GM12878 (cell line): ENCODE measurements at places on chromosomes 16 and 17. TPM values are rescaled to one million over a fixed set of nuclear protein-coding genes. Genes with fewer than 3 reads are reported as not detected.
A peak's percentile ranks its signal among the peaks of the same experiment; 100 is the strongest.

DNA sequence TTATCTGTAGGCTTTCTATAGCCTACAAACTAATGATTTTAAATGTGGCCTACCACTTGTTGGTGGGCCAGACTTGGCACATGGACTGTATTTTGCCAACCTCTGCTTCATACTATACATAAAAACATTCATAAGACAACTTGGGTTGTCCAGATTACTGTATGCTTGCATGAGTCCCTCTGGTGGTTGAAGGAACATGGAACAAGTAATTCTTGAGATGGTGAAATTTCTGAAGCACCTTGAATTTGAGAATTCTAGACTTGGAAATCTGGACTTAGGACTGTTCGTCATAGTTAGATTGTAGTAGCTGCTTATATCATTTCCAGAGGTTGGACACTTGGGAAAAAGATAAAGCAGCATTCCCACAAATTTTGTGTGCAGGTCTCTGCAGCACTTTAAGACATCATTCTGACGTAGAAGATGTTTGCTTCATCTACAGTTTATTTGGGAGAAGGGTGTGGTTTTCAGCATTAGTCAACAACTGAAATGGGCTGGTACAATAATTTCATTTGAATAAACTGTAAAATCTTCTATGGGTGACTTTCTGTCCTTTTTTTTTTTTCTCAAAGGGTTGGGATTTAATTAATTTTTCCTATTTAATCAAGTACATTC, 31.2 kb downstream of the NFATC3 start:
- H3K36me3 ChIP-seq = no peaks in the 10 kb centered on the region
- H3K4me3 ChIP-seq = no peak overlapping the region
- H3K27me3 ChIP-seq = no peaks in the 10 kb centered on the region
- no peak overlapping the region for H3K27ac ChIP-seq
- H3K4me1 ChIP-seq = peaks cover 19% of the 10 kb centered on the region

DNA sequence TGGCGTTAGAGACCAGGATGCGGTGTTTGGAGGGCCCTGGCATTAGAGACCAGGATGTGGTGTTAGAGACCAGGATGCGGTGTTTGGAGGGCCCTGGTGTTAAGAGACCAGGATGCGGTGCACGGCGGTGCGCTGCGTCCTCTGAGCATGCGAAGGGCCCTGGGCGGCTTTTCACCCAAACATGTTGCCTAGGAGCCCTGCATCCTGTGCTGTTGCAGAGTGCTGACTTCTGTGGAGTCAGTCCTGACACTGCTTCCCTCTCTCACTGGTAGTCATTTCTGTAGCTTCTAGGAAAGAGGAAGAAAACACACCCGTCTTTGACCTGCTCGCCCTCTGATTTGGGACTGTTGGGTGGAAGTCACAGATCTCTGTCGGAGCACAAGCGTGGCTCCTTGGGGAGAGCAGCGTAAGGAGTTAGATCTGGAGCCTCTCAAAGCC, 141.2 kb downstream of the LAT start:
- DNase-seq = no peak
- H3K27me3 ChIP-seq = no peaks in the 10 kb centered on the region
- no peaks in the 10 kb centered on the region; the same call in 1 of the 2 replicates for H3K4me1 ChIP-seq

DNA sequence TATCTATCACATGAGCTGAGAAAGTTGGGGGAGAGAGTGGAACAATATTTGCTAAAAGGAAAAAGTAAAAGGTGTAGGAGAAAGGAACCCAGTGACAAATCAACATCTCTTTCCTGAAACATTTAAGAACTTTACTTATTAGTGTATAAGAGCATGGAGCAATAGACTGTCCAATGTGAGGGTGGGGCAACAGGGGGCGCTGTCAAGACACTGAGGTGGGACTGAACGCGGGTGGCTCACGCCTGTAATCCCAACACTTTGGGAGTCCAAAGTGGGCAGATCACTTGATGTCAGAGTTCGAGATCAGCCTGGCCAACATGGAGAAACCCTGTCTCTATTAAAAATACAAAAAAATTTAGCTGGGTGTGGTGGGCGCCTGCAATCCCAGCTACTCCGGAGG, 21.2 kb downstream of the PCTP start:
- H3K4me3 ChIP-seq = no peak overlapping the region
- H3K36me3 ChIP-seq = no peaks in the 10 kb centered on the region
- H3K27me3 ChIP-seq = no peaks in the 10 kb centered on the region
- DNase-seq = no peak

DNA sequence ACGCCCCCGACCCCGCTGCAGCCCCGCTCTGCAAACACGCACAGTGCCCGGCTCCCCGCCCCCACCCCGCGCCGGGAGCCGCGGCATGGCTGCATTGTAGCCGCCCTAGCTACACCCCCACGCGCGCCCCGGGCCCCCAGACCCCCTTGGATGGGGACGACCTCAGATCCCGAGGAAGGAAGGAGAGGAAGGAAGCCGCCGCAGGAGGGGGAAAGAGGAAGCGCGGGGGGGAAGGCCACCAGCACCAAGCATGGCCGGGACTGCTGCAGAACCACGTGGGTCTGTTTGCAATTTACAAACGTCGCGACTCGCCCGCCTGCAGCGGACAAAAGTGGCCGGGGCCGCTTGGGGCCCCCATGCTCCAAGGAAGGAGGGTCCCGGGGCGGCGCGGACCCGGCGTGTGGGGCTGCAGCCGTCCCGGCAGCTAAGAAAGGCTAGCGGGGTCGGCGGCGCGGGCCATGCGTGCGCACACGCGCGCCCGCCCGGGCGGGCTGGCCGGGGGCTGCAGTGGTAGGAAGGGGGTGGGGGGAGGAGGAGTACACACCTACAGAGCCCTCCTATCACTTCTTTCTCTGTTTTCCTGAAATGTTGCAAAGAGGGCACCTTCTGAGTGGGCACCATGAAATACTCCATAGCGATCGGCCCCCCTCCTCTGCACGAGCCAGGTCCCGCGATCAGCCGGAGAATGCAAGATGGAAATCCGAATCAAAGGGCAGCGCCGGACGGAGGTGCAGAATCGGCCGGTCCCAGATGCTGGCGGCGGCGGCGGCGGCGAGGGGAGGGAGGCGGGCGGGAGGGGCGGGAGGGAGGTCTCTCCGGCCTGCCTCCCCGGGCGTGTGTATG, 488 bp downstream of the TFAP4 start:
- no peaks in the 10 kb centered on the region; the same call in none of the 2 replicates for H3K36me3 ChIP-seq
- DNase-seq = no peak
- H3K4me3 ChIP-seq = peak overlapping the region; percentile 91

- DNase-seq = no peak
- H3K27ac ChIP-seq = no peak overlapping the region
- no peak overlapping the region for H3K4me3 ChIP-seq
- H3K4me1 ChIP-seq = peaks cover 4% of the 10 kb centered on the region
These were observed 27.2 kb downstream of the CLEC16A start for GRCh38 chr16:10971560-10971961.

DNA sequence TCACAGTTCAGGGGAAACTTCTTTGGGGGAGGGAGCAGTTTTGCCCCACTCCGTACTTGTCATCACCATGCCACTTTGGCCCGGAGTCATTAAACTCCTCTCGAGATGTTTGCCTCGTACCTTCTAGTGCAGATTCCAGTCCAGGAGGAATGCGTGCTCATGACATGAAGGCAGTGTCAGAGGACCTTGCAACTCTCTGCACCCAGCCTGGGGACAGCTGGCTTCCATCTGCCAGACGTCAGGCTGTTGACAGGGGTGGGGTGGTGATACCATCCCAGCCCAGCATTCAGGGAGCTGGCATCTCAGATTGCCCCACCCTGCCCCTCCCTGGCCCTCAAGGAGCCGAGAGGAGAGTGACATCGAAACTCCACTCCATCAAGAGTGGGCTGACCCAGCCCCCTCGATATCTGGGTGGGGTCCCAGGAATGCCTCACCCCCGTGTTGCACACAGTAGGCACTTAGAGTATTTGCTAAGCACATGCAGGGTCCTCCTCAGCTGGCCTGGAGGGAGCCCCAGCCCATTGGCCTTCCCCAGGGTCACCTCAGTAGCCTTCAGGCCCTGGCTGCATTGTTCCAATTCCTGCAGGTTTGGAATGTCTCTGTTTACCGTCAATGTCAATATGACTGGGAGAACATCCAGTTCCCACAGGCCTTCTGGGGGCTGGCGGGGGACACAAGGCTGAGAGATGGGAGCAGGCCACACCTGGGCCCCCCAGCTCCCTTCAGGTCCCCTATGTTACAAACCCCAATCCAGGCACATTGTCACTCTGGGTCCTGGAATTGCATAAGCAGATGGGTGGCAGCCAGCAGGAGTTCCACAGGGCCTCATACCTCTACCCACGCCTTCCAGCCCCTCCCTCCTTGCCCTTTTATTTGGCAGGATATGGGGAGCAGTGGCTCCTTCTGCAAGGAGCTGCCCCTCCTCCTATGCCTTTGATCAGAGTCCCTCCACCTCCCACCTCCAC, 21.3 kb upstream of the EMP2 start:
- H3K27me3 ChIP-seq = no peaks in the 10 kb centered on the region; the same call in none of the 2 replicates
- H3K27ac ChIP-seq = no peak overlapping the region
- no peak overlapping the region for H3K4me3 ChIP-seq
- peaks cover 34% of the 10 kb centered on the region for H3K4me1 ChIP-seq
- no peaks in the 10 kb centered on the region for H3K36me3 ChIP-seq

KRTAP1-1 gene
- not detected in 2 replicates for polyA plus RNA-seq

MT4 gene
- polyA plus RNA-seq = not detected in 2 replicates

GPR139 gene
- not detected in 2 replicates for polyA plus RNA-seq

NTN3 gene
- not detected in 2 replicates for polyA plus RNA-seq

PRRT2 gene
- polyA plus RNA-seq = 0.08 and 0.14 TPM in 2 replicates
